ENCODE measurements at places on chromosomes 3 and 15.
A peak's percentile ranks its signal among the peaks of the same experiment; 100 is the strongest.

DNA sequence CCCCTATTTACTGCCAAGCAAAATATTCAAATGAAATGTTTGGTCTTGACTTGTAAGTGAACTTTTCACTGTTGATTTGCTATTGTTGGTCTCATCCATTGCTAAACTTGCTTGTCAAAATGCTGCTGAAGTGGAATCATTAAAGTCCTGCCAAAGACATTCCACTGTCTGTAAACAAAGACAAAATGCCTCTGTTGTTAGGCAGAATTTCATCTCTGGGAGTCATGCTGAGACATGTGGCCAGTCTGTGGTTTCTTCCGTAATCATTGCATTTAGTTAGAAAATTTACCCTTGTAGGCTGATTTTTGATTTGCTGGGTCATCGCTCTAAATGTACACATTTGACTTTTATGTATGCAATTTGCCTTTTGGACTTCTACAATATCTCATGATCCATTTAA lies 577.7 kb downstream of the MECOM start:
- DNase-seq = no peak

DNA sequence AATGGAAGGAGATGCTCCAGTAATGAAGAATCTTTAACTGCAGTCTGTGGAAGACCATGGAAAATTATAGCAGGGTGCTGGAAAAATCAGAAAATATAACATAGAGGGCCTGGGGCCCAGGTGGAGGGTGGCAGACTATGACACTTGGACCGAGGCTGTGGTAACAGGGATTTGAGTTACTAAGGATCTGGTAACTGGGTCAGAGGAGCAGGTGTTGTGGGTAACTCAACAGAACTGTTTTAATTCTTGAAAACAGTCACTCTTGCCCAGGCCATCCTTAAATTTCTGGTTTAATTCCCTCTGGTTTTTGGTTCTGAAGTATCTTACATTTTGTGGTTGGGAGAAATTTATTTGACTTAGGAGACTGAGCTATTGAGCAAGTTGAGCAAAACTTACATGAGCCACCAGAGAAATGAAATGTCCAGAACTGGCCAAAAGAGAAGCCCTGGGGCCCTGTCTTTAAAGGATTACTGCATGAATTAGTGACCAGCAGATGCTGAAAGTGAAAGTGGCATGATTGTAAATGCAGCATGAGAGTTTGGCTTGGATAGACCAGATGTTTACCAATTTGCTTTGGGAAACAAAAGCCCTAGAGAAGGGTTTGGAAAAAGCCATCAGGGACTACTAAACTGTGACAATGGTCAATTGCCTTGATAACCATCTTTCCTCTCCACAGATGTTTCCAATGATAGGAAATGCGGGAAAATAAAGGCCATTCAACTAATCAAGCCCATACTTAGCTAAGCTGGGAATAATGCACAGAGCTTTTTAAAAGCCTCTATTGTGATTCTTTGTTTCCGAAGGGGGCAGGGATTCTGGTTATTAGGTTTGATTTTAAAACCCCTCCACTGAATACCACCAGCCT lies 374.9 kb upstream of the TGFBR2 start:
- no peak for DNase-seq

DNA sequence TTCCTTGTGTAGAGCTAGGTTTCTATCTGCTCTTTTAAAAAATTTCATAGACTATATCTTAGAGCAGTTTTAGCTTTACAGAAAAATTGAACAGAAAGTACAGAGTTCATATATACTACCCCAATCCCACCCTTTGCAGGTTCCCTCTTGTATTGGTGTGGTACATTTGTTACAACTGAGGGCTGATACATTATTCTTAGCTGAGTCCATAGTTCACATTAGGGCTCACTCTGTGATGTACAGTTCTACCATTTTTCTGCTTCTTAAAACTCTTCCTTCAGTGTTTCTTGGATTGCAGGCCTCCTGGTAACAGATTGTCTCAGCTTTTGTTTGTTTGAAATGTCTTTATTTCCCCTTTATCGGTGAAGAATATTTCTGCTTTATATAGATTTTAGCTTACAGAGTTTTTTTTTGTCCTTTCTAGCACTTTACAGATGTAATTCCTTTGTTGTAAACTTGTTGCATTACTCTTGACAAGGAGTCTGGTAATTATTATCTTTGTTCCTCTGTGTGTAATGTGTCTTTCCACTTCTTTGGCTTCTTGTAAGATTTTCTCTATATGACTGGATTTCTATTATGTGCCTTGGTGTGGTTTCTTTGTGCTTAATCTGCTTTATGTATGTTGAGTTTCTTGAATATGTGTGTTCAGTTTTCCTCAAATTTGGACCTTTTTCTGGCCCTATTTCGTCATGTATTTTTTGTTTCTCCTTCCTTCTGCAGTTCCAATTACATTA lies 25.3 kb downstream of the MEF2A start:
- no peak for DNase-seq

- no peak for DNase-seq
Measured at GRCh38 chr15:63979262-63979793, 67.0 kb downstream of the DAPK2 start.

GRCh38 chr15:34620814-34621213 lies 37.4 kb upstream of the GOLGA8B start:
- DNase-seq = no peak

GRCh38 chr3:147758771-147759170 lies 349.6 kb downstream of the ZIC1 start:
- no peak for DNase-seq

DNA sequence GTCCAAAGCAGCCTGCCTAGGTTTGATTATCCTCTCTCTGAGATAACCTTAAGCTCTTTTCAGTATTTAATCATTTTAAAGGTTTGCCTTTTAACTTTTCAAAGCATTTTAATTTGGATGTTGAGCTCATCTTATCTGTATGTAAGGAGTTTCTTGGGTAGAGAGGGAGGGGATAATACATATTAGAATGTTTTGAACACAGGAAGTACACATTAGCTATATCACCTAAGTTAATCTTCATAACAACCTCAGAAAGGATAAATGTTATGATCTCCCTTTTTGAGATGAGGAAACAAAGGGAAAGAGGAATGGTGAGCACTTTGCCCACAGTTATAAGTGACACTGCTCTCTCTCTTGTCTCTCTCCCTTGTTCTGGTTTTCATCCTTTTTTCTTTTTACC lies 2.2 kb upstream of the CD47 start:
- peak; percentile 24 for DNase-seq

GRCh38 chr15:41292521-41292920 lies 39.9 kb downstream of the OIP5 start:
- no peak for DNase-seq
